OCI-LY7 (cell line): ENCODE measurements at places on chromosomes 2 and 18. TPM values are rescaled to one million over a fixed set of nuclear protein-coding genes. Genes with fewer than 3 reads are reported as not detected.

The TNFRSF11A gene
- total RNA-seq = not detected in 2 replicates

The SERPINB13 gene
- total RNA-seq = not detected in 2 replicates

The ZNF532 gene
- 18.7 and 25.1 TPM in 2 replicates for total RNA-seq

The IL36G gene
- not detected in 2 replicates for total RNA-seq

The CCBE1 gene
- 0.70 and 0.85 TPM in 2 replicates for total RNA-seq
